ENCODE measurements at places on chromosomes 1 and 21.

DNA sequence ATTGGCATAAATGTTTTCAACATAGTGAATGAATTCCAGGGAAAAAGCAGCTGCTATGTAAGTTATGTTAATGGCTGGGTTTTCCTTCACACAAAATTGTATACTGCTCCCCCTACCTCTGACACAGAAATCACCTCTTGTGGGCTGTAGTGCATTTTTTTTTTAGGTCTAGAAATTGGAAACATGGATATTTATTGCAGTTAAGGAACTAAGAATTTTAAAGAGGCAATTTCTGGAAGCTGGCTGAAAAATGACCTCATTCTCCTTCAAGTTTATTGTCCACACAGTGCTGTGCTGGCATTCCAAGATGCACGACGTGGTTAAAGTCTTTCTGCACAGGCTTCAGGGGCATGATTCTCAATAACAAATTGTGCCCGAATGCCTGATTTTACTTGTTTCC lies 1424.2 kb downstream of the MRPL39 start:
- no peak for DNase-seq

GRCh38 chr21:29396951-29397455 lies 98.3 kb downstream of the BACH1 start:
- DNase-seq = no peak

GRCh38 chr1:192311281-192311680 lies 5.5 kb upstream of the RGS21 start:
- no peak for DNase-seq

GRCh38 chr1:12435639-12436344 lies 182.2 kb downstream of the DHRS3 start:
- peak; percentile 59 for DNase-seq

- DNase-seq = no peak
Observed at GRCh38 chr1:208100906-208101305, 143.3 kb downstream of the PLXNA2 start.

- no peak for DNase-seq
Observed at GRCh38 chr1:228668553-228669241, 66.6 kb upstream of the RHOU start.

DNA sequence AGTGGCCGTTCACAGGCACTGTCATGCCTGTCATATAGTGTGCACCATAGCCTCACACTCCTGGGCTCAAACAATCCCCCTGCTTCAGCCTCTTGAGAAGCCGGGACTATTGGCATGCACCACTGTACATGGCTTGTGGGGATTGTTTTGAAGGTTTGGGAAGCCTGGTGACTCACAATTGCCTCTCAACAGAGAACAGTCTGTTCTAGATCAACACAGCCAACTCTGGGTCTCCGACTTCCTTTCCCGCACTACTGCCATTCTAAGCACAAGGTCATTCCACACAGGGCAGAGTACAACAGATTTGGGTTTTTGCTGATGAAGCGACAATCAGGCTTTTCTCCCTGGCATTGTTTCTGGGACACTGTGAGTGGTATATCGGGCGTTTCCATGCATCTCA lies 15.5 kb upstream of the AHCTF1 start:
- no peak for DNase-seq

- DNase-seq = no peak
Observed at GRCh38 chr1:176885751-176886150, 278.8 kb downstream of the ASTN1 start.

GRCh38 chr1:67201891-67202290 lies 35.6 kb downstream of the IL23R start:
- DNase-seq = no peak

DNA sequence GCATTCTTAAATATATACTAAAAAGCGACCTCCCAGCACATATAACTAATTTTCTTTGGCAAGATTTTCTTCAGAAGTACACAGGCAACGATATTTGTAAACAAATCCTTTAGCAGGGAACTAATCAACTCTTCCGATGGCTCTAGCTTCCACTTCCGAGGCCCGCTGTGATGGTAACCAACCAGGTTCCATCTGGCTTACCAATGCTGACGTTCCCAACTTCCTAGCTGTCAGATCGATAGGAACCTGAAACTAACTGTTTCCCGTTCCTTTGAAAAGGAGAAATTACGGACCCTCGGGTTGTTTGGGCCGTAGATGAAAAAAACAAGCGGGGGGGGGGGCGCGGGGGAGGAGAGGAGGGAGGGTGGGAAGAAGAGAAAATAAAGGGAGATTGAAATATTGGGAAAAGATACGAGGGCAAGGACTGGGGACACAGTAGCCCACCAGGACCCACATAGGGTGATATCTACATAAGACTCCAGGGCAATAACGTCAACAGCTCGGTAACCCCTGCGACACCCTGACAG lies 513 bp downstream of the GTF2B start:
- peak; percentile 28 for DNase-seq

DNA sequence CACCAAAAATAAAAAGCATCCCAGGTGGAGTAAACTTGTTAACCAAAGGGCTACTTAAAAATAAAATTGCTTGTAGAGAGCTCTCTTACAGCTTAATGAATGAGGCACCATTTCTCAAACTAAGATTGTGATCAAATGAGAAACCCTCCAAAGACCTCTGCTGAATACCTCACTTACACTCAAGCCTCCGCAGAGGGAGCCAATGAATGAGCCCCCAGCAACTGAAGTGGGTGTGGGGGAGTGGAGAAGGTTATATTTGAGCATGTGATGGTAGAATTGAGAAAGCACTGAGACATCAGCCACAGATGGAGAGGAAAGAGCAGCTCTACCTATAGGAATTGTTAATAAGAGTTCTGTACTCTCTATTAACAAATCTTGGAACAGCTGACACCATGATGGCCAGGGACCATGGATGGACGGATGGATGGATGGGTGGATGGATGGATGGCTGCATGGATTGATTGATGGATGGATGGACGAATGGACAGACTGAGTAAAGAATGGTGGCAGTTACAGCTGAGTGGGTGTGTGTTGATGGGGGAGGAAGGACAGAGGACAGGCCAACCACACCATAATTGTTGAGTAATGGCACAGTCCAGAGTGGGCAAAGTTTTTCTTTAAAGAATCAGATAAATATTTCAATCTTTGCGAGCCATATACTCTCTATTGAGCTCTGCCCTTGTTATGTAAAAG lies 20.3 kb upstream of the TIAM1 start:
- no peak for DNase-seq

- no peak for DNase-seq
Observed at GRCh38 chr1:173295391-173295790, 88.3 kb upstream of the TNFSF4 start.

- DNase-seq = no peak
Observed at GRCh38 chr1:69589799-69590198, 22.1 kb downstream of the LRRC7 start.

- no peak for DNase-seq
Observed at GRCh38 chr1:37883671-37884070, 24.3 kb upstream of the MTF1 start.
